ENCODE measurements at places on chromosomes 7 and 10.

DNA sequence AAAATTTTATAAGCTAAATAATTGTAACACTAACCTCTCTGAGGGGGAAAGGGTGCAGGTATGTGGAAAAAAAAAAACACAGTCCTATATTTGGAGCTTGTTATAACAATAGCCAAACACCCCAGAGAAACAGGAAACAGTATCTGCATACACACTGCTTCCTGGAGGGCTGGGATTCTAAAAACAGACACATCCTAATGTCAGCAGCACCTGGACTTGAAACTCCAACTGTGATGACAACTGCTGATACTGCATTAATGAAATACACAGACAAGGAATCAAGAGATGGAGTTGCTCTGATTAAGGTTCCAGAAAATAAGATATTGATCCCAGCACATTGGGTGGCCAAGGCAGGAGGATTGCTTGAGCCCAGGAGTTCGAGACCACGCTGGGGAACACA, 9.3 kb downstream of the DAGLB start:
- DNase-seq: peak; percentile 22

DNA sequence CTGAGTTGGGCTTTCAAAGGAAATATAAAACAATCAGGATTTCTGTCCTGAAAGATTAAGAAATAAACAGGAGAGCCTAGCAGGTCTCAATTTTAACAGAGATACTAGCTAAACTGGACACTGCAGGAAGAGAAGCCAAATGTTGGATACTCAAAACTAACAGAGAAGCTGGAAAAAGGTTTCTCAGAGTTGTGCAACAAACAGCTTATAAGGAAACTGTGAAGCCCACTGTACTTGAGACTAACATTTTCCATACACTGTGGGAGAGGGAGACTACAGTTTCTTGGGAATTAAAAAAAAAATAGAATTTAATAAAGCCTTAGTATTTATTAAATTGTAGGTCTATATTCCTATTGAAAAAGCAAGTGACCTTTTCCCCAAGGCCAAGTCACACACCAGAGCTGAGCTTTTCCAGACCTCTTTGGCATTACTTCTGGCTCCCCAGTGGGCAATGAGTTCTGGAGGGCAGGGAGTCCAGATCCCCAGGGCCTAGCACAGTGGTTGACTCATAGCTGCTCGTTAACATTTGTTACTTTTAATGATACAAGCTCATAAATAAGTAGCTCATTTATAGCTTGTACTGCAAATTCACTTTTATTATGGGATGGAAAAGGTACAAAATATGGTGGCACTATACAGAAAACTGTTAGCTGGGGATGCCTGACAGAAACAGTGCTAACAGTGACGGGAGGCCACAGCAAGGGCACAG, 68.3 kb downstream of the MINDY3 start:
- no peak for DNase-seq

- no peak for DNase-seq
Measured at GRCh38 chr10:30619966-30620365, 9.6 kb downstream of the LYZL2 start.

- no peak for DNase-seq
Measured at GRCh38 chr10:59538623-59539022, 171.0 kb downstream of the SLC16A9 start.

DNA sequence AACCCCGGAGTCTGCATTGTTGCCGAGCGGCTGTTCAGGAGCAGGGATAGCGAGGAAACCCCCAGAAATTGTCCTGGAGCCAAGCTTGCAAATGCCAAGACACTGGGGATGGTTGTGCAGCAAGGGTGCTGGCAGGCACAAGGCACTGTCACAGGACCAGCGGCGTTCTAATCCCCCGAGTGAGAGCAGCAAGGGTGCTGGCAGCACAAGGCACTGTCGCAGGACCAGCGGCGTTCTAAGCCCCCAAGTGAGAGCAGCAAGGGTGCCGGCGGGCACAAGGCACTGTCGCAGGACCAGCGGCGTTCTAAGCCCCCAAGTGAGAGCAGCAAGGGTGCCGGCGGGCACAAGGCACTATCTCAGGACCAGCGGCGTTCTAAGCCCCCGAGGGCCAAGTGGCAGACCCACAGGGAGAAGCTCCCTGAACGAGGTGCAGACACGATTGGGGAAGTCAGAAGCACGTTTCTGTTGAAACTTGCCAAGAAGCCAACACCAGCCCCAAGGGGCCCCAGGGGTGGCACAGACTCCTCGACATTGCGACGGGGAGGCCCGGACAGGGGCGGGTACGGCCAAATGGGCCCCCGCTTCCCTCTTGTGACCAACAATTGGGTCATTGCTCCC, 40.4 kb upstream of the INPP5A start:
- DNase-seq: no peak

GRCh38 chr10:71489077-71489476, 92.4 kb downstream of the CDH23 start:
- no peak for DNase-seq

DNA sequence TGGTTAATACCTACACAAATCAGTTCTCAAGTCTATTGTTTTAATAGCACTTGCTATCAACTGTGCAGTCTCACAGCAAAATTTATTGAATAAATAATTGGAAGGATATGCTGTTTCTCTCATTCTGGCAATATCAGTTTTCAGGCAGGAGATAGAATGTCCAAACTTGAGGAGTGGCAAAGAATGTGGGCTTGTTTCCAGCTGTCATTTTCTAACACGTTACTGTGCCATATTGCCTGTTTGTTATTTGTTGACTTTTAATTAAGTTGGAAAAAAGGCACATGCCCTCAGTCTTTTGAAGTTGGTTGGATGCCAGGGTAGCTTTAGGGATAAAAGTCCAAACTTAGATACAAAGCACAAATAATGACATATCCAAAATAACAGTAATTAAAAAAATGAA, 52.2 kb downstream of the MAGI2 start:
- no peak for DNase-seq

GRCh38 chr10:8006274-8006999, 48.1 kb upstream of the GATA3 start:
- DNase-seq: no peak

GRCh38 chr7:153193144-153193595, 433.6 kb downstream of the ACTR3B start:
- peak; percentile 14 for DNase-seq

DNA sequence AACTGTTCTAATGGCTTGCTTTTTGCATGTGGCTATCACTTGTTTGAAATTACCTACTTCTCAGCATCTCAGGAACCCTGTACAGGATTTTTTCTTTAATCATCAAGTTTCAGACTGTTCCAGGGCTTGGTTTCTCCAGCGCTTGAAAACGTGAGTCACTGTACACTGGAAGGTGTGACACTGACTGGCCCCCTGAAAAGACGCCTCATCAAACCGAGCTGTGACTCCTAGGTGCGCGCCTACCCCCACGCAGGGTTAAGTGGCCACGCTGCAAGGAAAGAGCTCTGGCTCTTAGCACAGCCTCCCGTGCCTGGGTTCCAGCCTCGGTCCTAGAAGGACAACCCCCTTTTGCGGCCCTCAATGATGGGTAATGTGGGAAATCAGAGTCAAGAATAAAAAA, 81.0 kb downstream of the EBF3 start:
- DNase-seq: no peak

GRCh38 chr10:121928528-121928884, 675 bp upstream of the ATE1 start:
- no peak for DNase-seq

- DNase-seq: no peak
Measured at GRCh38 chr10:48636231-48636630, 31.4 kb upstream of the ARHGAP22 start.
